ENCODE measurements at places on chromosomes 1 and 21.

GRCh38 chr1:169473347-169473746, 12.4 kb downstream of the SLC19A2 start:
- DNase-seq, result no peak

DNA sequence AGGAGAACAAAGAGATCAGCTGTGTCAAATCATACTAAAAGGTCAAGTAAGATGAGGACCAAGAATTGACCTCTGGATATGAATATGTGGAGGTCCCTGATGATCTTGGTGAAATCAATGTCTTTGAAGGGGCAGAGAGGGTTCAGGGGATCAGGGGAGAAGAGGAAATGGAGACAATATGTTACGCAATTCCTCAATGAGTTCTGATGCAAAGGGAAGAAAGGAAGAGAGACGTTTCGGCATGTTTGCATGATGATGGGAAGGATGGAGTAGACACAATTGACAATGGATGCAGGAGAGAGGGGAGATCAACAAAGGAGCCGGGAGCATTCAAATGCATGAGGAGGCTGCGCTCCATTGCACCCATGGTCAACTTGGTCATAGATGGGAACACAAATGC, 36.0 kb upstream of the GUCA2B start:
- DNase-seq, result no peak

DNA sequence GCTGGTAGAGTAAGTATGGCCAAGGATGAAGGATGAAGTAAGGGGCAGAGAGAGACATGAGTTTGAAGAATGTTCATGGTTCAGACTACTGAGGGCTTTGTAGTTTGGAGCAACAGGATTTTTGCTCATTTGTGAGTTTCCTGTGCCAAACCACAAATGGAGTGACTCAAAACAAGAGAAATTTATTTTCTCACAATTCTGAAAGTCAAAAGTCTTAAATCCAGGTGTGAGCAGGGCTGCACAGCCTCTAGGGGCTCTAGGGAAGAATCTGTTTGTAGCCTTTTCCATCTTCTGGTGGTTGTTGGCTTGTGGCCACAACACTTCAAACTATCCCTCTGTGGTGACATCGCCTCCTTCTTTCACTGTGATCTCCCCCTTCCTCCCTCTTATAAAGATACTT, 58.9 kb downstream of the RHOU start:
- no peak for DNase-seq

GRCh38 chr1:219587801-219588561, 24.9 kb downstream of the ZC3H11B start:
- DNase-seq, result no peak

- DNase-seq, result no peak
Observed at GRCh38 chr1:81654147-81654546, 146.6 kb upstream of the ADGRL2 start.
